D721Med (cell line): ENCODE measurements at places on chromosomes 1 and 21.
A peak's percentile ranks its signal among the peaks of the same experiment; 100 is the strongest.

GRCh38 chr1:165376041-165376810 lies 19.7 kb upstream of the LMX1A start:
- DNase-seq, result no peak

DNA sequence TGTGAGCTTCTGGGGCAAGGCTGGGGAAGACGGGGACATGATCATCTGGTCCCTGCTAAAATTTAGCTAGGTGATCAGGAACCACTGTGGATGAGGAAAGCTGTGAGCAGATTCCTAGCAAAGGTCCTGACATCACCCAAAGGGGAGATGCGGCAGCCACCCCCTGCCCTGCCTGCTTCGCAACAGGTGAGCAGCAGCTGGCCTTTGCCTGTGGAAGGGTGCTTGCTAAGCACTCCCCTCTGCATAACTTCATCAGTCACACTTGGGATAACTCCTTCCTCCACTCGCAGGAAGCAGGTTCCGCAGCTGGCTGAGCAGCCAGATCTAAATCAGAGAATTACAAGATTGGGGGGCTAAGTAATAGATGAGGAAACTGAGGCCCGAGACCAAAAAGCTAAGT lies 51.2 kb downstream of the KCNN3 start:
- DNase-seq, result no peak

GRCh38 chr1:2121101-2121691 lies 71.0 kb downstream of the PRKCZ start:
- no peak for DNase-seq

- no peak for DNase-seq
These were observed 67.6 kb downstream of the RASAL2 start for GRCh38 chr1:178161516-178161915.

- no peak for DNase-seq
These were observed 112.4 kb downstream of the POU2F1 start for GRCh38 chr1:167333124-167333523.

GRCh38 chr1:100246738-100247137 lies 2.9 kb downstream of the DBT start:
- DNase-seq, result no peak

GRCh38 chr1:84753516-84754385 lies 63.5 kb upstream of the SSX2IP start:
- peak; percentile 34 for DNase-seq

- DNase-seq, result no peak
These were observed 304.1 kb downstream of the LMX1A start for GRCh38 chr1:165052431-165052830.

- no peak for DNase-seq
These were observed 50.9 kb downstream of the NTMT2 start for GRCh38 chr1:170196490-170197236.

DNA sequence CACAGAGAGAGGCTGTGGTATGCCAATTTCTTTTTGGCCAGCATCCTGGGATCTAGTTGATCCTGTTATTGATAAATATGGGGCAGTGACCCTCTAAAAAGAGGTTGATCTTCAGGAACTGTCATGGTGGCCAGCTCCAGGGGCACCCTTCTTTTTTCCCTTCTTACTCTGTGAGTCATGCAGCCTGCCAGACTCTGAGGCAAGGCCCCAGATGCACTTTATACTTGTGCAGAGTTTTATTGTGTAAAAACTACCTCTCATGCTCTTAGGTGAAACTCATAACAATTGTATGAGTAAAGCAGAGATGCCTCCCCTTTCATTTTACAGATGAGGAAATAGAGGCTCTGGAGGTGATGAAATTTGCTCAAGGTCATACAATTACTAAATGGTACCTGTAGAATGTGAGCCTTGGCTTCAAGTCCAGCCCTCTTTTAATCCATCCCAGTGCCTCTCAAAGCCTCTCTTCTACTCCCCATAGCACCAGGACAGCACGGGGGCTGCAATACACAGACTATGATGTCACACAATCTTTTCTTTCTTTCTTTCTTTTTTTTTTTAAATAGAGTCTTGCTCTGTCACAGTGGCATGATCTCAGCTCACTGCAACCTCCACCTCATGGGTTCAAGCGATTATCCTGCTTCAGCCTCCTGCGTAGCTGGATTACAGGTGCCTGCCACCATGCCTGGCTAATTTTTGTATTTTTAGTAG lies 387.8 kb downstream of the KCNH1 start:
- DNase-seq, result no peak

DNA sequence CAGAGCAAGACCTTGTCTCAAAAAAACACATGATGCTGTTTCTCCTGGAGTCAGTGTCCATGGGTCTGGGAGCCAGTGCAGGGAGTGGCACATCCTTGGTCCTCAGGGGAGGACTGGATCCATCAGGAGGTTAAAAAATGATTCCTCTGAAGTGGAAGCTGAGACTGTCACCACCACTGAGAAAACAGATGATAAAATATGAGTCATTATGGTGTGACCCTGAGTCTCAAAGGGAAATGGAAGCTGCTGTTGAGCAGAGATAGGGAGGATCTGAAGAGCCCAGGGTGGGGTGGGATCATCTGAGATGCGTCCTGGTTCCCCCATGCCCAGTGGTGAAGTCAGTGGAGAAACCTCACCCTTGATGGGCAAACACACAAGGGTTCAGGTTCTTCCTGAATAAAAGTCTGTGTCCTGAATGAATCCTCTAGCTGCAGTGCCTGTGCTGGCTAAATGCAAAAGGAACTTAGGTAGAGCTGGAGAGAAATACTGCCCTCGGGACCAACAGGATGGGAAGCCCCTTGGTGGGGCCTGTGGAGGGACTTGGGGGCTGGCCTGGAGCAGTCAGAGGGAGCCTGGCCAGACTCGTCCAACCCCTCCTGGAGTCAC lies 61.6 kb upstream of the TENT5B start:
- DNase-seq, result no peak

- DNase-seq, result no peak
These were observed 437.7 kb downstream of the OMA1 start for GRCh38 chr1:58108783-58109182.

- no peak for DNase-seq
These were observed 256.3 kb upstream of the IRF2BP2 start for GRCh38 chr1:234866007-234866866.

GRCh38 chr1:39971138-39971537 lies 16.2 kb downstream of the MFSD2A start:
- DNase-seq, result no peak

DNA sequence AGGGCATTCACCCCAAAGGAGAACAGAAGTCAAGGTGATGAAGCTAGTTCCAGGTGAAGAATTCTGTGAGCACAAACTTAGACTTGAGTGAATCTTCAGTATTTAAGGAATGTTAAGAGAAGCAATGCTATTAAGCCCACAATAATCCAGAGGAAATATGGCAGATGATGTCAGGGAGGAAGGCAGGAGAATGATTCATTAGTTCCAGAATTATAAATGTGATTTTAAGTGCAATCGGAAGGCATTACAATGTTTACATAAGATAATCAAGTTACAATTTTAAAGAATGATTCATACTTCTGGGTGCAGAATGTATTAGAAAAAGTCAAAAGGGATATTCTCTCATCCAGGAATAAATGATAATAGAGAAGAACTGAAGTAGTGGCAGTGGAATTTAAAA lies 545.2 kb upstream of the BRINP3 start:
- no peak for DNase-seq

- no peak for DNase-seq
These were observed 83.5 kb upstream of the HIVEP3 start for GRCh38 chr1:42002220-42002619.

DNA sequence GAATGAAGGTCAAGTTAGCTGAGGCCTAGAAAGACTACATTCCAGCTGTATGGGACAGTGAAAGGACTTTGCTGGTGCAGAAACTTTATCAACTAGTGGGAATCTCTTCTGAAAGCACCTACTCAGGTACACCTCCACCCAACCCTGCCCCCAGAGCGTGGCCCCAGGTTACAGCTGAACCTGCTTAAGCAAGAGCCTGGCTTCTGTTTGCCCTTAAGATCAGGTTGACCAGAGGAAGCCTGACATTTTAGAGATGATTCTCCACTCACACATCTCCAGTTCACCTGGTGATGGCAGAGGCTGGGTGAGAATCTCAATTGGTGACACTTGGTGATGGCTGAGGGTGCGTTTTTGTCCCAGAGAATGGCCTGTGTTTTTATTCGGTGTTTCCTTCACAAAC lies 24.0 kb downstream of the ELAPOR1 start:
- no peak for DNase-seq

DNA sequence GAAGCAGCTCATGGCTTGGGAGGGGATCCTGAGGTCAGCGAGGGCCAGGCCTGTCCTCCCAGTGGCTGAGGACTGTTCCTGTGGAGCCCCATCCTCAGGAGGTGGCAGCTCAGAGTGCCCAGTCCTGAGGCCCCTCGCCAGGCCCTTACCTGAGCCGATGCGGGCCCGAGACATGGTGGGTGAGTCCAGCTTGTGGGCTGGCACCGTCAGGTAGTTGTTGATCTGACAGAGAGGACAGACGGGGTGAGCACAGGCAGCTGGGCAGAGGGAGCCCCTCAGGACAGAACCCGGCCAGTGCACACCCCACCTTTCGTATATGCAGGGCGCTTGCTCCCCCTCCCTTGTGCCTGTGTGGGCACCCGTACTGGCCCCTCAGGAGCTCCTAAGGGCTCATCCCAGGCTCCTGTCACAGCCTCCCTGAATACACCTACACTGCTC lies 53.9 kb downstream of the SLC9A1 start:
- DNase-seq, result no peak

GRCh38 chr1:55707196-55707595 lies 492.0 kb upstream of the USP24 start:
- peak; percentile 25 for DNase-seq

DNA sequence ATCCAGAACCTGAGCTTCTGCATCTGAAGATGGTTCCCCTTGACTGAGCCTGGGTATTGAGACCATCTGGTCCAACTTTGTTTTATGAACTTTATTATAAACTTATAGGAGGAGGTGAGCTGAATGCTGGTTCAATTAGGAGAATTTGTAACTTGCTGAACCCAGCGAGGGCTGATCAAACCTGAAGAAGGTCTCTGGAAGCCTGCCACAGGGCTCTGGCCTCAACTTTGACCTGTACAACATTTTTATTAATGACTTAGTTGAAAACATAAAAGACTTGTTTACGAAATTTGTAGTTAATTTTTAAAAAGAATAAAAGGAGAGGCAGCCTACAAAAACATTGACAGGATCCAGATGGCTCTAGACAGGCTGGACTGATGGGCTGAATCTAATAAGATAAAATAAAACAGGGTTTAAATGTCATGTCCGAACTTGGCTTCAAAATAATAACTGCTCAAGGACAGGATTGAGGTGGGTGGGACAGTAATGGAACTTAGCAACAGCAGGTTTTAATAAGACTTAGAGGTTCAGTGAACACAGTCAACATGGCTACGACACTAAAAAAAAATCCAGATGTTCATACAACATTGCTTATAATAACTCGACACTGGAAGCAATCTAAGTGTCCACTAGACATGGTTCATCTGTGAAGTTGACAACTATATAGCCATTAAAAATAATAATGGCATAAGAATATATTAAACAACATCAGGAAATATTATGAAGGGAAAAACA lies 53.4 kb upstream of the GJB5 start:
- no peak for DNase-seq

- peak; percentile 74 for DNase-seq
These were observed 73.3 kb downstream of the MRPL37 start for GRCh38 chr1:54273092-54273794.
